ENCODE measurements at places on chromosomes 11 and 22.

DNA sequence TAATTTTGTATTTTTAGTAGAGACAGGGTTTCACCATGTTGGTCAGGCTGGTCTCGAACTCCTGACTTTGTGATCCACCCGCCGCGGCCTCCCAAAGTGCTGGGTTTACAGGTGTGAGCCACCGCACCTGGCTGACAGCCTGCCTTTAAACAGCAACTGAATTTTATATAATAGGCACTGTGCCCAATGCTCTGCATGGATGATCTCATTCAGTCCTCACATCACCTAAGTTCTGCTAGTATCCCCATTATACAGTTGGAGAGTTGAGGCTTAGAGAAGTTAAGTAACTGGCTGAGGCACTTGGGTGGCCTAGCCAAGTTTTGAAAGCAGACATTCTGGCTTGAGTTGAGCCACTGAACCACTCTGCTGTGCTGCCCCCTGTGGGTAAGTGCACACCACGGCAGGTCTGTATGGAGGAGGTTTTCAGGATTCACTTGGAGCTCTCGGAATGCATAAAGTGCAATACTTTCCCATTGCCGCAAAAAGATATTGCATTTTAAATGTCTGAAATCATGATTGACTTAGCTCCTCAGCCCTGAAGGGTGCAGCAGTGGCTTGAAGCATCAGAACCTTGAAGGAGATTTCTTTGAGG is 112.4 kb downstream of the LDLRAD3 start:
- DNase-seq, result no peak

DNA sequence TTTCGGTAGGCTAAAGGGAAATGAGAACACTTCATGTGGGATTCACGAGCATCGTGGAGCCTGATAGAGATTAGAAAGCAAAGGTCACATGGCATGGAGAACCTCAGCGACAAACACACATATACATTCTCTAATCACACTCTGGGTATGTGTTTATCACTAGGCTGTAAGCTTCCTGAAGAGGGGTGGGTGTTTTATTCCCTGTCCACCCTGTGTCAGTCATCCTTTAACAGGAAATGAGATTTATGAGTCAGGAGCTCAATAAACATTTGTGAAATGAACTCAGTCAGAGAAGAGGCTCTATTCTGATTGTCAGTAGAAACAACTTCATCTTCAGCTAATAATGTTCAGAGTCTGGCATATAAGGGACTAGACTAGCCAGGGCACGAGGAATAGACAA is 71.7 kb upstream of the EIF3M start:
- no peak for DNase-seq

DNA sequence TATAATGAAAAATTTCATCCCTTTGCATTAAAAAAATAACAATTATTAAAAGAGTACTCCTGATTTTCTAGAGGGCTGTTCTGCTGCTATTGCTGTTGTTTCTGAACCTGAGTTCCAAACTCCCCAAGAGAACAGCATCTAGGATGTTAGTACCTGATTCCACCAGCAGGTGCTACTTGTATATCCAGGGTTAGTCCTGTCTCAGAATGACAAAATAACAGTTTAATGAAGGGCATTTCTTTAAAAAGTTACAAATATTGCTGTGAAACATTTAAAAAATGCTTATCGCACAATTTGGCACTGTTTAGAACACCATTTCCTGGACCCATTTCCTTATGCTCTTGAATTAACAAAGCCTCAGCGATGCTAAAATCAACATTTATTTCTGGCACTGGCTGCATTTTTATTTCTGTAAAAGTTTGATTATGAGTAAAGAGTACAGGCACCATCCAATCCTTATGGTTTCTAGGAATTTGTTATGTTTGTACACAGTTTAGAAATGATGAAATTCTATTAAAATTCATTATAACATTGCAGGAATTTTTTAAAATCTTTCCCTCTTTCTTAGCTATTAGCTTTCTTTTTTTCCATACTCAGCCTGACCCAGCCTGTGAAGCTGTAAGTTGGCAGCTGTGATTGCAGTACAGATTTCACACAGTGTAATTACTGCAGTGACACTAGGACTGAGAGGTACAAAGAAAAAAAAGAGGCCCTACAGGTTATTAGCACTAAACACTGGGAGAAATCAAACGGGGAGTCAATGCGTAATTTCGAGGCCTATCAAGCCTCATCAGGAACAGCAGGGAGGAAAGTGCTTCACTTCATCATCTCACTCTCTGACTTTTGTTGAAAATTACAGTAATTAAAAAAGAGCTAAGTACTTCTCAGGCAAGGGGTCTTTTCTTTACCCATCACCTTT is 208.8 kb downstream of the DCDC1 start:
- DNase-seq, result no peak

DNA sequence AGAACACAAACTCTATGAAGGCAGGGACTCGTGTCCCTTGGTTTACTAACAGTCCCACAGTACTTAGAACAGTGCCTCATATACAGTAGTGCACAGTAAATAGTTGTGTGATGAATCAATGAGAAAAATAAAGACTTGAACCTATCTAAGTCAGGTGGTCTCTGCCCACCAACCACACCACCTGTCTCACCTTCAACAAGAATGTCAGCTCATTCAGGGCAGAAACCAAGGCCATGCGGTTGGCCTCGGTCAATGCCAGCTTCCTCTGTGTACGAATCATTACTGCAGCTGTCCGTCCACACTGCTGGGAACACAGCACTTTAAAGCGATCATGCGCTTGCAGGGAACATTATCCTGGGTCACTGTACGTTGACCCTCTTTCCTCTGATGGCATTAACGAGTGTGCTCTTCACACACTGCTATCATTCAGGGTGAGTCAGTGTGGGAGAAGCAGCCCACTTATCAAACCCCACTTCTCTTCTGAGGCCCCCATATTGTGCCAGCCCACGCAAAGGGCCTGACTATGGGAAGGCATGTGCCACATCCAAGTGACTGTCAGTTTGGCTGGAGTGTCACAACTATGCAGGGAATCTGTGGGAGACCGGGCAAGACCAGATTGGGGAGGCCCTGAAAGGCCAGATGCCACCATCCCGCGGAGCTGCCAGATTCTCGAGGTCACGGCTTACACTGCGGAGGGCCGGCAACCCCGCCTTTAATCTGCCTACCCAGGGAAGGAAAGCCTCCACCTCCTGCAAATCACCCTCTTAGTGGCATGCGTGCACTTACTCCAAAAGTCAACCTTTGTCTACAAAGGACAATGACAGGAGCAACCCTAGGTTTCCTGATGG is 36.1 kb downstream of the LARGE1 start:
- no peak for DNase-seq

DNA sequence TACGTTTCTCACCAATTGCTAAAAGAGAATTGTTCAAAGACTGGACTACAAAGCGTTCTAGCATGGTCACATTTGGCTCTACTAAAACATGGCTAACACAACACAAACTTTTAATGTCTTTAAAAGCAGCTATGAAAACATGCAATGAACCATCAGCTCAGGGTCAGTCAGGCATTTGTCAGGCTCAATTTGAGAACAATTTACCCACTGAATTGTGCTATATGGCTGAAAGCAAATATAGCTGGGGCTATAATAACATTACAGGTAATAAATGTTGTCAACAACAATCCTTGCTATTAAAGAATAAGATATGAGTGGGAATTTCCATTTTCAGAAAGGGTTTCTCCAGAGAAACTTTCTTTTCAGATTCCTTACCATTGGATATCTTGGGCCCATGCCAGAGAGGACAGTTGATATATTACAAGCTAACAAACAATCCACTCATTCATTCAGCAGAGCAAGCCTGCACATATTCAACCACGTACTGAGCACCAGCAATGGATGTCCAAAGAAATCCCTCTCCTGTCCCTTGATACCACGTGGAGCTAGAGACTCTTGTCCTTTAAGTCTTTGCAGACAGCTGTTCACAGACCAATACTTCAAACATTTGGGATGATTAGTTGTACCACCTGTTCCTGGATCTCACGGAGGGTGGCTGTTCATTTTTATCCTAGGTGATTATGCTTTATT is 82.5 kb upstream of the DDI1 start:
- no peak for DNase-seq

DNA sequence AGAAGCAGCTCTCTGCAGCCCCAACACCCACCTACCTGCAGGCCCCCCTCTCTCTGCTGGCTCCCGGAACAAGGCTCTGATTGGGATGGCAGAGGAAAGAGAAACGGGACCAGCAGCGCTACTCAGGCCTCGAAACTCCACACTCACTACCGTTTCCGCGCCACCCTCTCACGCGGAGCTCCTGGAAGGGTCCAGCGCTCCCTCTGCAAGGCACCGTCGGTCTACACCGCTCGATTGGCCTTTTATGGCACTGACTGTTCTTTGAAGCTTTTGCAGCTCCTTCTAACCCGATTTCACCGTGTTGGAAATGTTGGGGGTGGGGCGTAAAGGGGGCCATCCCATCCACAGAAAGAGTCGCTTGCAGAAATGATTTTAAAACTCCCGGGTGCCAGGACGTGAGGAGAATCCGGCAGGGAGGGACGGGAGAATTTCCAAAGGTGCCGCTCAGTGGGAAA is 323 bp upstream of the PANX1 start:
- DNase-seq, result no peak

DNA sequence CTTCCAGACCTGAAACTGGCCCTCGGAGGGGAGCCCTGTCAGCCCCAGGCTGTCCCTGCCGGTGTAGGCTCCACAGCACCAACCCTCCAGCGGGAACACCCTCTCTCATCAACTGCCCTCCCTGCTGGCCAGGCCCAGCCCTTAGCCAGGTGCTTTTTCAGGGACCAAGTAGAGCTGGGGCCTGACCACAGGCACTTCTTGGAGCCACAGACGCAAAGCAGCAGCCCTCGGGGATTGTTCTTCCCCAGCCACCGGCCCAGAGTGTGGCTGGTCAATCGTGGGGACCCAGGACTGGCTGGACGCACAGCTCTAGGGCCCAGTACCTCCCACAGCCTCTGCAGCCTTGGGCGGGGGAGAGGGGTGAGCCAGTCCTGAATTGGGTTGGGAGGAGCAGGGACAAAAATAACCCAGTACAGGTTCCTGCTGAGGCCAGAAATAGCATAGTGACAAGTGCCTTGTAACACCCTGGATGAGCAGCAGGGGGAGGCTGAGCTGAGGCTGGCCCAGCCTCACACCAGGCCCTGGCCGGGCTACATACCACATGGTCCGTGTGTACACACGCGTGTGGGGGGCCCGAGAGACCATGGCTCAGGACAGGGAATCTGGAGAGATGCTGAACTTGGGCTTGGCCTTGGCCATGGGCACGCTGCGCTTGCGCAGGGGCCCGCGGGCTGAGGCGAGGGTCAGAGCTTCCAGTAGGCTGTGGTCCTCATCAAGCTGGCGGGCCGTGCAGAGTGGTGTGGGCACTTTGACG is 2.0 kb downstream of the KCNJ11 start:
- DNase-seq, result peak; percentile 17

- DNase-seq, result no peak
Measured at GRCh38 chr11:65130631-65131416, 3.5 kb downstream of the SYVN1 start.

DNA sequence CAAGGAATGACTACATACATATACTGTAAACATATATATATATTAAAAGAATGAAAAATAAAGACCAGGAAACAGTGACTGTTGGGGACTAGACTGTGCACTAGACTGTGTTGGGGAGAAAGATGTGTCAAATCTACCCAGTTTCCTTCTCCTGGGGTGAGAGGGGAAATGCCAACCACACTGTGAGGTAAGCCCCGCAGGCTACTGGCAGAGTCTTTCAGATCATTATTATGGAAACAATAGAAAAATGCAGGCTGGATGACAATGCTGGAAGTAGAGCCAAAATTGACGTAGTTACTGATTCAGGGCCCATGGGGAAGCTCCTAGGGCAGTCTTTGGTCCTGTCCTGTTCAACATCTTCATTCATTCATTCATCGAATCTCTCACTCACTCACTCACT is 101.4 kb downstream of the C11orf58 start:
- no peak for DNase-seq

- DNase-seq, result no peak
Measured at GRCh38 chr11:77262803-77263202, 38.7 kb downstream of the GDPD4 start.

DNA sequence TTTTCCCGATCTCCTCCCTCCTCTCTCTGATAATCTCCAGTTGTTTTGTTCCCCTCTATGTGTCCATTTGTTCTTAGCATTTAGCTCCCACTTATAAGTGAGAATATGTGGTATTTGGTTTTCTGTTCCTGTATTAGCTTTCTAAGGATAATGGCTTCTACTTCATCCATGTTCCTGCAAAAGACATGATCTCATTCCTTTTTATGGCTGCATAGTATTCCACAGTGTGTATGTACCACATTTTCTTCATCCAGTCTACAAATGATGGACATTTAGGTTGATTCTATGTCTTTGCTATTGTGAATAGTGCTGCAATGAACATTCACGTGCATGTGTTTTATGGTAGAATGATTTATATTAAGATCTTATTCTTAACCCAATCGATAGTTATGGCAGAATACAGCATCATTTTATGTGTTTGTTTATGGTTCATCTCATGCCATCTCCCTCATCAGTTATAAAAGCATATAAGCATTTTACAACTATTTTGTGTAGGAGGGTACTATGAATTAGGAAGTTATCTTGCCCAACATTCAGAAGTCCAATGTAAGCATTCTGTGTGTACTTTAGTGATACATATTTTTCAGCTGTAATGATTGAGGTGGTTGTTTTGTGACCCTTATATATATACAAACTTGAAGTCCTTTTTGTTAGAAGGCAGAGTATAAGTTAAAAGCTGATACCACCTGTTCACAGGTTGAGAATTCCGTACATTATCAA is 3.2 kb downstream of the MS4A3 start:
- no peak for DNase-seq

Measured in renal pelvis (tissue), 12 donors.